ENCODE measurements at places on chromosomes 4 and X. TPM values are rescaled to one million over a fixed set of nuclear protein-coding genes. Genes with fewer than 3 reads are reported as not detected.

GRCh38 chr4:156188596-156188995, 234.9 kb upstream of the CTSO start:
- H3K27me3 ChIP-seq = no peaks in the 10 kb centered on the region
- no peak overlapping the region for H3K4me3 ChIP-seq
- H3K36me3 ChIP-seq = no peaks in the 10 kb centered on the region

Gene FGFBP1
- total RNA-seq = 0.96 TPM

- DNase-seq = no peak
- peak overlapping the region; percentile 7 for H3K27ac ChIP-seq
- H3K4me3 ChIP-seq = no peak overlapping the region
- H3K27me3 ChIP-seq = peaks cover 2% of the 10 kb centered on the region
Measured at GRCh38 chr4:108965016-108965415, 202.2 kb upstream of the ETNPPL start.

Gene P2RY4
- total RNA-seq = 1.1 TPM

- peak; percentile 29 for DNase-seq
- H3K4me1 ChIP-seq = no peaks in the 10 kb centered on the region
- peaks cover 46% of the 10 kb centered on the region for H3K27me3 ChIP-seq
- no peak overlapping the region for H3K27ac ChIP-seq
- H3K36me3 ChIP-seq = no peaks in the 10 kb centered on the region
- H3K4me3 ChIP-seq = no peak overlapping the region
Measured at GRCh38 chr4:5962416-5962815, 55.8 kb downstream of the C4orf50 start.

Gene EGF
- 1.0 TPM for total RNA-seq

Gene OPRPN
- not detected for total RNA-seq

Gene NDUFB11
- total RNA-seq = 85.7 TPM

- no peaks in the 10 kb centered on the region for H3K27me3 ChIP-seq
- H3K4me1 ChIP-seq = no peaks in the 10 kb centered on the region
- H3K36me3 ChIP-seq = no peaks in the 10 kb centered on the region
- DNase-seq = no peak
Measured at GRCh38 chr4:166426300-166426863, 553.3 kb downstream of the TLL1 start.

- H3K27ac ChIP-seq = no peak overlapping the region
- no peak overlapping the region for H3K4me3 ChIP-seq
- no peaks in the 10 kb centered on the region for H3K27me3 ChIP-seq
- peaks cover 8% of the 10 kb centered on the region for H3K4me1 ChIP-seq
- H3K36me3 ChIP-seq = no peaks in the 10 kb centered on the region
- DNase-seq = no peak
Measured at GRCh38 chr4:1783970-1784369, 9.1 kb upstream of the FGFR3 start.

All from mesothelial cell of epicardium (in vitro differentiated cells).